Smooth muscle cell of trachea (primary cell): ENCODE measurements at places on chromosomes 16 and 17. TPM values are rescaled to one million over a fixed set of nuclear protein-coding genes. Genes with fewer than 3 reads are reported as not detected.

The WNT9B gene
- total RNA-seq = 0.44 TPM in 1 of 2 replicates, not detected in the other

The RHBDL3 gene
- total RNA-seq = under 0.01 and 0.33 TPM in 2 replicates

The LRRC3C gene
- total RNA-seq = not detected in 2 replicates

The METTL16 gene
- total RNA-seq = 16.9 and 19.3 TPM in 2 replicates

The KRTAP2-4 gene
- not detected in 2 replicates for total RNA-seq

The PPM1E gene
- 0.17 TPM in 1 of 2 replicates, not detected in the other for total RNA-seq

The TPSD1 gene
- total RNA-seq = not detected in 2 replicates

The KRTAP4-3 gene
- not detected in 2 replicates for total RNA-seq

The MARCHF10 gene
- total RNA-seq = not detected in 2 replicates

The RPGRIP1L gene
- total RNA-seq = 8.1 and 13.8 TPM in 2 replicates

The TBC1D3K gene
- total RNA-seq = not detected in 2 replicates

The DYNLRB2 gene
- total RNA-seq = 0.99 TPM in 1 of 2 replicates, not detected in the other

The TNS4 gene
- under 0.01 TPM in 1 of 2 replicates, not detected in the other for total RNA-seq

The ABCC6 gene
- 1.0 and 2.3 TPM in 2 replicates for total RNA-seq

The MYO1D gene
- 33.5 and 64.5 TPM in 2 replicates for total RNA-seq

The ACE gene
- total RNA-seq = 7.9 and 20.5 TPM in 2 replicates

The C1QTNF8 gene
- total RNA-seq = not detected in 2 replicates

The TBC1D24 gene
- 16.9 and 23.3 TPM in 2 replicates for total RNA-seq

The NUBP2 gene
- total RNA-seq = 70.0 and 90.2 TPM in 2 replicates

The DNAH9 gene
- total RNA-seq = not detected in 2 replicates

The GALK1 gene
- 52.1 and 58.6 TPM in 2 replicates for total RNA-seq

The STXBP4 gene
- total RNA-seq = 17.0 and 22.7 TPM in 2 replicates

The KLHDC4 gene
- total RNA-seq = 20.1 and 24.5 TPM in 2 replicates

The SHISA6 gene
- total RNA-seq = under 0.01 TPM in 1 of 2 replicates, not detected in the other

The SEBOX gene
- total RNA-seq = not detected in 2 replicates

The MT1M gene
- total RNA-seq = 2.6 and 5.1 TPM in 2 replicates

The CASKIN1 gene
- total RNA-seq = under 0.01 and 2.0 TPM in 2 replicates

The CACNG4 gene
- total RNA-seq = not detected in 2 replicates

The SOX8 gene
- under 0.01 and 0.17 TPM in 2 replicates for total RNA-seq

The CLEC19A gene
- total RNA-seq = not detected in 2 replicates

The ZNF286A gene
- total RNA-seq = 43.1 and 76.6 TPM in 2 replicates

The LGALS9C gene
- total RNA-seq = not detected in 2 replicates

The HBA1 gene
- not detected in 2 replicates for total RNA-seq

The ORAI3 gene
- total RNA-seq = 59.5 and 97.1 TPM in 2 replicates

The GPR142 gene
- total RNA-seq = 1.3 TPM in 1 of 2 replicates, not detected in the other

The NMRAL1 gene
- 87.7 and 97.9 TPM in 2 replicates for total RNA-seq

The OR4D1 gene
- under 0.01 TPM in 1 of 2 replicates, not detected in the other for total RNA-seq

The CLEC10A gene
- not detected in 2 replicates for total RNA-seq

The CACNG3 gene
- total RNA-seq = not detected in 2 replicates

The UBALD2 gene
- total RNA-seq = 2.2 and 3.1 TPM in 2 replicates

The TMEM106A gene
- total RNA-seq = 4.6 and 5.4 TPM in 2 replicates

The NPIPB6 gene
- 1.3 and 6.1 TPM in 2 replicates for total RNA-seq

The RDM1 gene
- 0.66 and 0.87 TPM in 2 replicates for total RNA-seq

The NAGS gene
- total RNA-seq = 3.5 and 5.1 TPM in 2 replicates

The MYL11 gene
- total RNA-seq = not detected in 2 replicates

The WFDC1 gene
- 0.44 and 3.6 TPM in 2 replicates for total RNA-seq

The CFAP97D1 gene
- under 0.01 TPM in 1 of 2 replicates, not detected in the other for total RNA-seq

The G6PC1 gene
- total RNA-seq = not detected in 2 replicates
